ENCODE measurements at places on chromosomes 13 and 19.

DNA sequence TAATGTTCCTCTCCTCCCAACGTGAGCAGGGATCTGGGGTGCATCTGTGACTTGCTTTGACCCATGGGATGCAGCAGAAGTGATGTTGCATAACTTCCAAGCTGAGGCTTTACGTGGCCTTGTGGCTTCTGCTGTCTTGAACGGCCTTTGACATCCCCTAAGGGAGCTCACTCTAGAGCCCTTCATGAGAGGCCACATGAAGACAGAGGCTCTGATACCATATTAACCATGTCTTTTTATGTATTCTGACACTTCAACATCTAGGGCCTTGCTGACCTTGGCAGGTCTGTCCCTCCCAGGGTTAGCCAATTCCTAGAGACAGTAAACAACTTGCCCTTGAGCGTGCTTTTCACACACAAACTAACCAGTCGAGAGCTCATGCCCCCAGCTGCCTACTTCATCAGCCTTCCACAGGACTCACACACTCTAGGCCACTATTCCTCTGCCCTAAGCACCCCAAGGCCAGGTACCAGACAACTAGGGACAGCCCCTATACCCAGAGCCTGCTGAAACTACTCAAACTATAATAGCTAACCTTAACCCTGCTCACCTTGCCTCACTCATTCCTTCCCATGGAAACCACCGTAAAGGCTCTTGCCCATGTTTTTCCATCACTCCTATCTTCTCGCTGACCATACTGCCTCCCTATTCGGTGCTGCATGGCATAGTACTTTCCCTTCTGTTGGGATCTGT is 45.4 kb downstream of the CCDC70 start:
- no peak for DNase-seq

DNA sequence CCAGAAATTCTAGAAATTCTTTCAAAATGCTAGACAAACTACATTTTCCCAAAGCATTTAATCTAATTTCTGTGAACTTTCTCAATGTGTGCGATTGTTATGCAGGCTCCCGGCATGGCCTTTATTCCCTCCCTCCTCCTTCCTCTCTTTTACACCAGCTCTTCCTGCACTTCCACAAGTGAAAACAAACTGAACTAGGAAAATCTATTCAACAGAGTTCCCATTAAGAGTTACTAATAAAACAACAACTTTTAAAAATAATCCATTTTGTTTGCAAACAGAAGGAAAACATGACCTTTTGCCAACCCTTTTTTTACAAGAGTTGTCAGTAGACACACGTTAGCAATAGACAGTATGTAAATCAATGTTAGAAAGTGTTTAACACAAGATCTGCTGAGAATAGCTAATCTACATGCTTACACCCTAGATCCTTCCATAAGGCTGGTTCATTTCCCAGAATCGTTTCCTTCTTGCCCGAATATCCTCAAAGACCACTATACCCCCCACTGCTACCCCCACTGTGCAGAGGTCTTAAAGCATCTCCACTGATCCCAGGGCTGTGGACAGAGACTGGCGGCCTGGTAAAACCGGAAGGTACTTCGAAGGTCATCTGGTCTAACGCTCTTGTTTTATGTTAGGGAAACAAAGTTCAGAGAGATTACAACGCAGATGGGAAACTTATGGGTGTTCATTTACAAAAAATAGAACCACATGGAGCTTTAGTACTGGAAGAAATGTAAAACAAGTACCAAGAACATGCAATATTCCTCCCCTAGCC is 98.0 kb downstream of the FOXO1 start:
- no peak for DNase-seq

GRCh38 chr19:398719-399118 is 10.2 kb downstream of the C2CD4C start:
- DNase-seq, result no peak

GRCh38 chr19:49596954-49597702 is 6.1 kb downstream of the PRR12 start:
- DNase-seq, result no peak

GRCh38 chr19:23437901-23438300 is 42.6 kb upstream of the ZNF91 start:
- DNase-seq, result no peak

DNA sequence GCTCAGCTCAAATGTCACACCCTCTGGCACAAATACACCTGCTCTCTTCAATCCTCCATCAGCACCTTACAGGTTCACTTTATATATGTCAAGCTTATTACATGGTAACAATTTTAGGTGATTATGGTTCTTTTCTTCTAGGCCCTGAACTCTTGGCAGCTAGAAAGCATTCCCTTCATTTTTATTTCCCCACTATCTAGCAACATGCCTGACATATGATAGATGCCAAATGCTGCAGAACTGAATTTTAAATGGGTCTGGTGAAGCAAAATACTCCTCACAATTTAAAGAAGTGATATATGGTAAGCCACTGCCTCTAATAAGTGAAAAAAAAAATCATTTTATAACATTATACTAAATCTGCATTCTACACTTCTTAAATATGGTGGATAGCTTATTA is 95.2 kb downstream of the USP12 start:
- DNase-seq, result no peak

Data from stimulated activated CD4-positive, alpha-beta T cell treated with anti-CD3 and anti-CD28 coated beads, Interleukin-4, amount 100 ng/mL, for 24 hours (primary cell).